ENCODE measurements at places on chromosomes 2 and 18. TPM values are rescaled to one million over a fixed set of nuclear protein-coding genes. Genes with fewer than 3 reads are reported as not detected.

The ANKRD36 gene
- 3.0 TPM for polyA plus RNA-seq

The SUPT7L gene
- polyA plus RNA-seq: 49.7 TPM

DNA sequence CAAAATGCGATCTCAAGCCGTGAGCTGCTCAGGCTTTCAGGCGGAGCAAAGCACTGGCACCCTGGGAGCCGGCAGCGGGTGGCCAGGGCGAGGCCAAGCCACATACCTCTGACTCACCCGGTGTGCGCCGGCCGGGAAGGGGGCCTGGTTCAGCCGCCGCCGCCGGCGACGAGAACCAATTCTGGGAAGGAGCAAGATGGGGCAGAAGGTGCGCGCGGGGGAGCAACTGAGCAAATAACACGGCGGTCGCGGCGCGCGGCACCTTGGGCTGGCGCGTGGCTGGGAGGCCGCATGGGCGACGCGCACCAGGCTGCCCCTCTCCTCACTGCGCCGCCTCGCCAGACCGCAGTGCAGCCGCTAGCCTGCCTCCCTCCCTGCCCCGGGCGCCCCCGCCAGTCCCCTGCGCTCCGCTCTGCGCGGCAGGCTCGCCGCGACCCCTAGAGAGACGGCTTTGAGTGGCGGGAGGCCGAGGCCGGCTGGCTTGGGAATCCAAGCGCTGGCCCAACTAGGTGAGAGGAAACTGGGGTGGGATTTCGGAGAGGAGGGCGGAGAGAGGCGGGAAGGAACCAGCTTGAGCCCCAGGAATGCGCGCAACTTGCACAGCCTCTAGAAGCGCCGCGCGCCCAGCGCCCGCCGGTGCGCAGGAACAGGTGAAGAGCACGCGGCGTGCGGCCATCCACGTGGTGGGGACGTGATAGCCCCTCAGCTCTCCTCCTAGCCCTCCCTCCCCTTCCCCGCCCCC lies 3.2 kb downstream of the NRP2 start:
- H3K4me3 ChIP-seq: peak overlapping the region; percentile 77
- H3K27me3 ChIP-seq: no peaks in the 10 kb centered on the region
- peak; percentile 76 for DNase-seq
- no peaks in the 10 kb centered on the region for H3K36me3 ChIP-seq
- H3K27ac ChIP-seq: peak overlapping the region; percentile 47

DNA sequence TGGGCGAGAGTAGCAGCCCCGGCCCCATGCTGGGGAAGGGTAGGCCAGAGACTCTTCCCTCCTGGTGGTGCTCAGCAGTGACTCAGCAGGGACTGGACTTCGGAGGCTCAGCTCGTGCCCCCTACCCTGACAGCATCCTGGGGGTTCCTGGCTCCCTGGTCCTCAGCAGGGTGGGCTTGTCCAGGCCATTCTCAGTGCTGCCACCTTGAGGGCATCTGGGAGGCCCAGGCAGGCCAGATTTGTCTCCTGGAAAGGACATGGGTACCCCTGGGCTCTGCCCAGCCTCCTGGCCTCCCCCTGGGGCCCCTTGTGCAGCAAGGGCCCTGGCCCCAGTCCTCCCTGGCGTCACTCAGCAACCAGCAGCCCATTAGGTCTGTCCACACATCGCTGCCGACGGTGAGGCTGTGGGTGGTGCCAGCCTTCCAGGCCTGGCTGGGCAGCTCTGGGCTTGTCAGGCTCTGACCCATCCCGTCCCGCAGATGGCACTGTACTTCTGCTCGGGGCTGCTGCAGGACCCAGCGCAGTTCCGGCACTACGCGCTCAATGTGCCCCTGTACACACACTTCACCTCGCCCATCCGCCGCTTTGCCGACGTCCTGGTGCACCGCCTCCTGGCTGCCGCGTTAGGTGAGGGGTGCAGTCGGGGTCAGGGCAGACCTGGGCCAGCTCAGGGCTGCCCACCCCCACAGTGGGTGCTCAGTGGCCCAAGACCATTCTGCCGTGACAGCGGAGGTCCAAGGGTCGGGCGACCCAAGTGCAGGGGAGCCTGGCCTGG lies 45.0 kb upstream of the ALPP start:
- peak; percentile 69 for DNase-seq
- H3K4me3 ChIP-seq: no peak overlapping the region
- H3K36me3 ChIP-seq: no peaks in the 10 kb centered on the region
- H3K4me1 ChIP-seq: no peaks in the 10 kb centered on the region
- no peak overlapping the region for H3K27ac ChIP-seq

DNA sequence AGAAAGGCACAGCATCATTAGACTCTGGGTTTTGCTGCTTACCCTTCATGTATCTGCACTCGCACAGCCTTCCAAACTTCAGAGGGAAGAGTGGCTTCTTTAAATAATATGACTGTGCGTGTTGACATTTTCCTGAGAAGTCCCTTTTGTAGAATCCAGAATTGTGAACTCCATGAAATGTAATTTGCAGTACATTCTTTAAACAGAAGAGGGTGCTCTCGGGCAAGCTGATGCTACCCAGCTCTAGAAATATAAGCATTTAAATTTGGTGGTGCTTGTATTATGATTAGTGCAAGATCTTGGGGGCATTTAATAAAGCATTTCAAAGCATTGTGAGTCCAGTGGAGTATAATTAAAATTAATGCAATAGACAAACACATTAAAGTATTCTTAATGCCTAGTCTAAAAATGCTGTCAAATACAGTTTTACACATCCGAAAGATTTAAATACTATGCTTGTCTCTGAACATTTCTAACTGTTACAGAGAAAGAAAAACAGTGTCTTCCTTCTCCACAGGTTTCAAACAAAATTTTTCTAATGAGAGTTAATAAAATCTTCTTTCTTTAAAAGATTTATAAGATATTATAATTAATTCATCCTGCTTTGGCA lies 17.3 kb upstream of the GTF2A1L start:
- H3K4me1 ChIP-seq: no peaks in the 10 kb centered on the region
- H3K4me3 ChIP-seq: no peak overlapping the region
- no peaks in the 10 kb centered on the region for H3K36me3 ChIP-seq
- no peaks in the 10 kb centered on the region for H3K27me3 ChIP-seq

- H3K27ac ChIP-seq: no peak overlapping the region
- H3K36me3 ChIP-seq: peaks cover 50% of the 10 kb centered on the region
- H3K4me1 ChIP-seq: no peaks in the 10 kb centered on the region
- no peaks in the 10 kb centered on the region for H3K27me3 ChIP-seq
- H3K4me3 ChIP-seq: no peak overlapping the region
These were observed 15.8 kb downstream of the CWC22 start for GRCh38 chr2:179991344-179991743.

Measured in SK-N-SH (cell line).